ENCODE measurements at places on chromosomes 5 and 9.
A peak's percentile ranks its signal among the peaks of the same experiment; 100 is the strongest.

GRCh38 chr5:91074615-91075014 is 308.5 kb downstream of the ARRDC3 start:
- DNase-seq = peak; percentile 75

DNA sequence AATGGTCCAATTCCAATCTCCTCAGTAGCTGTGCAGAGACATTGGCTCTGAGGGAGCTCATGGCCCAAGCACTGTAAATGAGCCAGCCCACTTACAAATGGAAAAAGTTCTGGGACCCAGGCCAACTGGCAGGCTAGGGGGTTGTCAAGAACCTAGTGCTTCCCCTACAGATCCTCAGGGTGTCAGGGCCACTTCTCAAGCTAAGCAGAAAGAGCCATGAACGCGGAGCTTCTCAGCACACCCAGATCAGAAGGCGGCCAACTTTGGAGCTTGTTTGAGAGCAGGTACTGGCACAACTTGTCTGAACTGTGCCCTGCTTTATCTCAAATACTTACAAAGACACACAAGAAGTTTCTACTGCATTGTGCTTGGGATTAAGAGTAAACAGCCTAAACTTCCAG is 17.5 kb downstream of the TLE1 start:
- DNase-seq = no peak

DNA sequence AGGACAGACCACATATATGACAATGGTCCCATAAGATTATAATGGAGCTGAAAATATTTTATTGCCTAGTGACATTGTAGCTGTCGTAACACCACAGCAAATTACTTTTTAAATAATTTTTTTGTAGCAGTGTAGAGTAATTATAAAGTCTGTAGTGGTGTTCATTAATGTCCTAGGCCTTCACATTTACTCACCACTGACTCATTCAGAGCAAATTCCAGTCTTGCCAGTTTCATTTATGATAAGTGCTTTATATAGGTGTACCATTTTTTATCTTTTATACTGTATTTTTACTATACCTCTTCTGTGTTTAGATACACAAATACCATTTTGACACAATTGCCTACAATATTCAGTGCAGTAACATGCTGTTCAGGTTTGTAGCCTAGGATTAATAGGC is 67.6 kb downstream of the TLE4 start:
- peak; percentile 15 for DNase-seq

DNA sequence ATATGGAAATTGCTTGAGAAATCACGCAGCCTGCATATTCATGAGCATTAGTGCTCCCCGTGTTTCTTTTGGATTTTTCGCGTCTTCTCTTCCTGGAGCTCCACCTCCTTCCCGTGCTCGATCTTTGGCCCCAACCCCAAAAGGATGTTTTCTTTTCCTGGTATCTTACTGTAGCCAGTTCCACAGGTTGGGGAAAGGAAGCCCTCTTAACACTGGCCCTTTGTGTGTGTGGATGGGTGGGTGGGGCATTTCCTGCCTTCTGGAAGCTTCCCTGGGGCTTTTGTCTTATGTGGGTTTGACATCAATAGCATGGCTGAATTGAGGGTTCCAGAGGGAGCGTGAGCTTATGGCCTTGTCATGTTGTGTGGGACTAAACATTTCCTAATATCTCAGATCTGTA is 21.9 kb downstream of the STXBP1 start:
- DNase-seq = no peak

- DNase-seq = no peak
These were observed 318.3 kb upstream of the WWC1 start for GRCh38 chr5:167973126-167973525.

DNA sequence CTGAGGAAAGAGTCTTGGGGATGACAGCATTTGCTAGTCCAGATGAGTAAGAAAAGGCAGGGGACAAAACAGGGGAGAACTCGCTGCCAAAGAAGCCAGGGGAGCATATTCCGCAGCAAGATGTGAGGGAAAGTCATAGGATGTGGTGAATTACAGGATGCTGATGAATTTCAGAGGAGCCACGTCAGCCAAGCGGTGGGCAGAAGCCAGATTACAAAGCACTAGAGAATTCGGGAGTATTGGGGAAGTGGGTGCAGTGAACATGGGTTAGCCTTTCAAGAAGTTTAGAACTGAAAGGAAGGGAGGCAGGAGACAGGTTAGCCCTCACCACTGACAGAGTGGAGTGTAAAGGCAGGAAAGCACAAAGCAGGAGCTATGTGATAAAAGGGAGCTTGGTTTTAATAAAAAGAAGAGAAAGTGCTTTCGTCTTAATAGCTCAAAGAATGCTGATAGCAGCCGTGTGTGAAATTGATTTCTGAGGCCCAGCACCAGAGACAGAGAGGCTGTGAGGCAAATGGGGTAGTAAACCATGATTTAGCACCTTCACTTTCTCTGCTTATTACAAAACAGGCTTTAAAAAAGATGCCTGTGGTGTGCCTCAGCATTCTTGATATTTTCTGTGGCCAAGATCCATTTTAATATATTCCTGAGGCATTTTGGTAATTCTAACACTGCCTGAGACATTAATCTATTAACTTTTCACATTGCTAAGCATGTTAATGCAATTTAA is 16.9 kb downstream of the ADAMTSL1 start:
- DNase-seq = peak; percentile 96

DNA sequence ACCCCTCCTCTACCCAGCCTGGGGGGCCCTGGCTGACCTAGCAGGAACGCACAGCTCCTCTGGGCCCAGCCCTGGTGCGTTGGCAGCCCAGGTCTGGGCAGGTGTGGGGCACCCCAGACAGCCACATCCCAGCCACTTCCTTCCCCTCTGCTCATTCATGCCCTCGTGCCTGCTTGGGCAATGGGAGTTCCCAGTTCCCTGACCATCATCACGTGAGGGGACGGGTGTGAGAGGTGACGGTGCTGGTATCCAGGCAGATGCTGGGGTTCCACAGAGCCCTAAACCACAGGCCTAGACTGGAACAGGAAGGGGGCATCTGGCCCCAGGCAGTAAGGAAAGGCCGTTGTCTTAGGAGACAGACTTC is 8.4 kb downstream of the RALGDS start:
- no peak for DNase-seq

DNA sequence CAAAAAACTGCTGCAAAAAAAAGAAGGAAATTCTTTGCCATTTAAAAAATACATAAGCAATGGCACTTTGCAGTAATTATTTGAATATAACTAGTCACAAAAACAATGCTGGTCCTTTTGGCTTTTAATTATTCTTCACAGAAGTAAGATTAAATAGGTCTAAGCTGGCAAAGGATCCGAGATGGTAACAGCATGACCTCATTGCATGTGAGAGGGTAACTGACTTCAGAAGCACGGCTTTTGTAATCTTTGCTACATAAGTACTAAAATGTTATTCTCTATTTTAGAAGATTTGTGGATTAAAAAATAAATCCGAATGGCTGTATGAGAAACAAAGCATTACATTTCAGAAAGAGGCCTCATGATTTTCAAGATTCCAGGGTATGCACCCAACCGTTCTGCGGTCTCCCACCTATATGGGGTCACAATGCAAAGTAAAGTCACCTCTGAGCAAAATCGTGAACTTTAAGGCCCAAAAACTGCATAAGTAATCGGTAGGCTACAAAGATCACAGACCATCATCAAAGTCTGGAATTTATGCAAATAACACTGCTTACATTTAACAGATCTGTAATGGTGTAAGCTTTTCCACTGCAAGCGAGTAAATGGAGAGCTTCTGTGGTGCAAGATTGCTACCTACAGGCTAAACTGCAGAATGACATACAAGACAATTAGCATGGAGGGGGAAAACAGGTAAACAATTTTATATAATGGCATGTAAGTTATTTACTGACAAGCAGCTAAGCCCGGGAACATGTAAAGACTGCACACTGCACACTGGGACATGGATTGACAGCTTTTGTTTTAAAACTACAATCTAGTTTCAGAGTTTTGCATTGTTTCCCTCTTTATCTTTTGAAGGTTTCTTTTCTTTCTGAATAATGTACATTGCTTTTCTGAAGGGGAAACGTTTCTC is 231.6 kb downstream of the SLF1 start:
- peak; percentile 15 for DNase-seq

- no peak for DNase-seq
These were observed 120.1 kb upstream of the SLC30A5 start for GRCh38 chr5:68973696-68974095.

GRCh38 chr5:120509053-120509452 is 45.0 kb downstream of the PRR16 start:
- DNase-seq = no peak

GRCh38 chr5:170651604-170652277 is 131.8 kb upstream of the GABRP start:
- DNase-seq = no peak

DNA sequence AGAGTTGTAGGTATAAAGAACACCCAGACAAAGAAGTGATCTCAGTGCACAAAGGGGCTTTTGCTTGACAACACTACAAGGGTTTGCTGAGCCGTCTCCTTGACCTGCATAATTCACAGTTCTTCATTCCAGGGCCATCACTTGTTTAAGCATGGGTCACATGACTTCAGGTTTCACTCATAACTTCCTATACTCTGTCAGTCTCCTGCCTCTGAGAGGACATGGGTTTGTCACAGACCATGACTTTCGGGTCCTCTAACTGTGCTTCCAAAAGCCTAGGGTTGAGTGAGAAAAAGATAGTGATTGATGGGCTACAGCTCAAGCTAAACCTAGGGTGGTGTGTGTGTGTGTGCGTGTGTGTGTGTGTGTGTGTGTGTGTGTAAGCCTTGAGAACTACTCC is 166.4 kb downstream of the CDH6 start:
- DNase-seq = no peak

DNA sequence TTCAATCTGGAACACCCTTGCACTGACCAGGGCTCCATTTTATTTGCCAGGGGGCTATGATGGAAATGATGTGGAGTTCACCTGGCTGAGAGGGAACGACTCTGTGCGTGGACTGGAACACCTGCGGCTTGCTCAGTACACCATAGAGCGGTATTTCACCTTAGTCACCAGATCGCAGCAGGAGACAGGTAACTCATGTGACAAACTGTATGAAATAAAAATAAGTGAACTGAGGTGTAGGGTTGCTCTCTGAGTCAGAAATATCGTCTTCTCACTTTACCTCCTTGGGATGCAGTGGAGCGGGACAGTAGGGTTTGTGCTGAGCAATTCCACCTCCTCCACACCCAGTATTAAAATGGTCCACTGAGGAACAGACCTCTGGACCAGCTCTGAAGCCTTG is 22.1 kb downstream of the GABRP start:
- DNase-seq = no peak

DNA sequence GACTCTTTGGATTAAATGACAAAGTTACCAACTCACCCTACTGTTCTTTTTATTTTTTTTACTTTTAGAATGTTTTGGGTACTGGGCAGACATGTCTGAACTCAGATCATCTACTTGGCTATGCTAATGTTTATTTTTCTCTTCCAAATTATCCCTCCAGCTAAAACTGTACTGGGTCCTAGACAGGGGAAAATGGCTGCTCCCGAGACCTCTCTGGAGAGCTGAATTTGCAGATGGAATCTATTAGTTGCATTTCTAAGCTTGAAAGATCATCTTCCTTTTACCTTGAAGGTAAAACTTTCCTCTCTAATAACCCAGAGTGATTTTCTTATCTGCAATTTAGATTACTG is 197.5 kb upstream of the SEMA6A start:
- DNase-seq = no peak

- DNase-seq = no peak
These were observed 435.3 kb downstream of the NR2F1-AS1 start for GRCh38 chr5:93145767-93146166.
